ENCODE measurements at places on chromosomes 2 and 18.

DNA sequence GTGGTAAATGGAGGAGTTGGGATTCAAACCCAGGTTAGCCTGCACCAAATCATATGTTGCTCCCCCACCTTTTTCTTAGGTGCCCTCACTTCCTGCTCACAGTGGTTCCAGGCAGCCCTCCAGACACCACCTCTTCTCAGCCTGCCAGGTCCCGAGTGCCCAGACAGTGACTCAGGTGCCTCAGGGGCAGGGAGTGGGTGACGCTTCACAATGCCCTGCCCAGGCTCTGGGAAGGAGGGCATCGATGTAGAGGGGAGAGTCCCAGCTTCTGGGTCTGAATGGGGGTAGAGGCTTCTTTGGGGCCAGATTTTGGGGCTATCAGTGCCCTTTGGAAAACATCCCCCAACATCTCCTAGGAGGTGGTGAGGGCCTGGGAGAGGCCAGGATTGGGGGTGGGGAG lies 5.2 kb upstream of the DNAJB2 start:
- DNase-seq: peak; percentile 97

DNA sequence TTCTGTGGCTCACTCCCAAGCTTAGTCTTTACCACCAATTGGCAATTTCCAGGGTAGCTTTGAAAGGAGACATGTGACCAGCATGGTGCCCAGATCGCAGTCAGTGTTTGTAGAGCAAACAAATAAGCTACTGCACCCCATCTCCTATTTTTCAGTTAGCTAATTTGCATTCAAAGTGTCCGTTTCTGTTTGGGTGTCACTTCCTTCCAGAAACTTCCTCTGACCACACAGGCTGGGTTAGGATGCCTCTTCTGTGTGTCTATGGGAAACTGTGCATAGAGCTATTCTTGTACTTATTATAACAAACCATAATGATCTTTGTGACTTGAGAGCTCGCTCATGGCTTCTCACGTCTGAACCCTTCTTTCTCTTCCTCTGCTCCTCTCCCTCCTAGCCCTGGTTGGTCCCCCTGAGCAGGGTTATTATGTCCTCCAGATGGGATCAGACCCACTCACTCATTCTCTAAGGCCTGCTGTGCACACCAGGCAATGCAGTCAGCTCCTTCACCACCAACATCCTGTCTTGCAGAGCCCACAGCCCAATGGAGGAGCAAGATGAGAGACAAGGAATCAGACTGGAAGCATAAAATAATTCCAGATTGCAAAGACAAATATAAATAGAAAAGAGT lies 101.2 kb upstream of the ALK start:
- no peak for DNase-seq

DNA sequence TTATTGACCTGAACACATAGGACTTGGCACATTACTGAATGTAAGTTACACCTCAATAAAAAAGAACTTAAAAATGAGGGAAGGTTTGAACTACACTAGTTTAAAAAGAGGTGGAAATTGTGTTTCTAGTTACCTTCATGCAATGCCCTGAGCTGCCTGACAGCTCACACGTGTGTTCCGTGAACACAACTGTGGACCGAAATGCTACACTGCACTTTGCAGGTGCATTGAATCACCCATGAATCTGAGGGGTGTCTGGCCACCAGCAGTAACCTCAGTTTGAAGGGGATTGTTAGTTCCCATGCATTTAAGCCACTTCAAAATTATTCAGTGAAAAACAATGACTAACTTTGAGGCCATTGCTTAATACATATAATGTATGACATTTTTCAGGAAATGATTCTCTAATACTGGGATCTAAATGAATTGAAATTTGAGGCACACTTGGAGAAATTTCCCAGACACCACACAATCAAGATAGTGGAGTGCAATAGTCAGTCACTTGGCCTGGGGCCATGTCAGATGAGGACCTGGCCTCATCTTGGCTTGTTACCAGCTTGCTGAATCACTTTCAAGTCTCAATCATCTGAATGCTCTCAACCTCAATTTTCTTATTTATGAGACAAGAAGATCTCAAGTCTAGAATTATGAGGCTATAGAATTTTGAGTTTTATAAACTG lies 59.3 kb downstream of the MYL12B start:
- peak; percentile 96 for DNase-seq

DNA sequence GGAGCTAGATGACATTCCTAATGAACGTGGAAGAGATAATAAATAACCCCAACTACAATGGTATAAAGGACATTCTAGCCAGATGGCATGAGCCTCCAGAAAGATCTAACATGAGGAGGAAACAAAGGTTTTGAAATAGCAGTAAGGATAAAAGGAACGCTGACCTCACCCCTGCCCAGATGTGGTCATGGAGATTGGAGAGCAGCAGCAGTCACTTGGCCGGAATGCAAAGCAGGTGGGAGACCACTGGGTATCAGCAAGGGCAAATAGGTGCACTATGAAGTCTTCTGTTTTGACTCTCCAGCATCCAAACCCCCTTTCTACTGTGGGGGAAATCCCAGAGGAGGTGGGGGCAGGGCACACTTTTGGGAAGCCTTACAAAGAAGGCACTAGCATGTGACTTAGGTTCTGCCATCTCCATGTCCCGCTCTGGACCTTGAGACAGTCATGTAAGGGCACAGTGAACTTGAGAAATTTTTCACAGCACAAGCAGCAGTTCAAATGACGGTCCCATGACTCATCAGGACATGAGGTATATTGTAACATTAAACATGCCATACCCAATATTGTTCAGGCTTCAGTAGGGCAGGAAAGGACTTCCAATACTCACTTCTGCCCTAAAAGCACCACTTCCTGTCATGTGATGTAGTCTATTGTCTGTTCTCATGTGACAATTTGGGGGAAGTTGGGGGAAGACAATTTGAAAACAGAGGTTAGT lies 55.2 kb downstream of the METTL4 start:
- DNase-seq: peak; percentile 91

GRCh38 chr2:110731064-110731463 lies 1.3 kb upstream of the ACOXL start:
- peak; percentile 58 for DNase-seq

GRCh38 chr2:191791953-191792560 lies 54.8 kb downstream of the CAVIN2 start:
- no peak for DNase-seq

DNA sequence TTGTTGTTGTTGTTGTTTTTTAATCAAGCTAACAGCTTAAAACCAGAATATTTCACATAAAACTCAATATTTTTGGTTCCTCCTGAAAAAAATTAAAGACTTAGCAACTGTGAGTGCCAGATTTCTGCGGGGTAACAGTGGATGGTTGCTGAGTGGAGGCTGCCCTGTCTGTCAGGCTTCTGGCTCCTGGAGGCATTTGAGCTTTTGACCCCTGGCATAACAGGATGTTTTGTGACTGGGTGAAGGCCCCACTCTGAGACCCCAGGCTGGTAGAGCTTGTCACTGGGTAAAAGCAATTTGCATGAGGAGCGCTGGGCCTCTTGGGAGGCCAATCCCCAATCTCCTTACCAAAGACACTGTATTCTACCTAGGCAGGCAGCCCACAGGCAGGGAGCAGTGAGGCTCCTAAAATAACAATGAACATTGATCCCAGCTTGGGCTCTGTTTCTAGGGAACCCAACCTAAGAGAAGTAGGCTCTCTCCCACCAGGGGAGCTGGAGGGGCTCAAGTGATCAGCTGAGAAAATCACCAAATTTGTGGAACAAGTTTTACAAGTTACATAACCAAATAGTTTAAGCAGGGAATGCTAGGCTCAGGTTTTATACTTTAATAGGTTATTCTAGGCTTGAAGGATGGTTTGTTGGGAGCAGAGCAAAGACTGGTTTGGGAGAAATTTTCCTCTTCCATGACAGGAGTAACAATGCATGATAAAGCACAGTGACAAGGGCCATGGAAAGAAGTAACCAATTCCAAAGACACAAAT lies 5.9 kb upstream of the SPRED2 start:
- no peak for DNase-seq

GRCh38 chr2:179771791-179772190 lies 89.6 kb downstream of the ZNF385B start:
- peak; percentile 43 for DNase-seq

GRCh38 chr2:216064665-216065064 lies 16.9 kb downstream of the PECR start:
- DNase-seq: no peak

DNA sequence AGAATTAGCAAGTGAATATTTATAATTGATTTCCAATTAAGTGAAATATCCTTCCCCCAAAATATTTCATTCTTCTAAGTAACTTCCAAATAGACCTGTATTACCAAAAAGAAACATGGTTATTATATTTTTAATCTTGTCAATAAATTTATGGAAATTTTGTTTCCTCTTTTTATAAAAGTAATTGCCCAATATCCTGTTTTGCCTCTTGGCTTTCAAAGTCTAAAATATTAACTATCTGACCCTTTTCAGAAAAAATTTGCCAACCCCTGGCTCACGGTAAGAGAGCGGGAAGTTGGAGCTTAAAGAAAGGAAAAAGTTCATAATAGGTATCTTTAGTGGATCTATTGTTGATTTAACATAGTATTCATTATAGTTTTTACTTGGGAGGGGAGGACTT lies 20.4 kb upstream of the SANBR start:
- DNase-seq: no peak
